ENCODE measurements at places on chromosomes 7 and 10.
A peak's percentile ranks its signal among the peaks of the same experiment; 100 is the strongest.

- no peak for DNase-seq
Measured at GRCh38 chr7:116540743-116541142, 15.9 kb downstream of the CAV1 start.

DNA sequence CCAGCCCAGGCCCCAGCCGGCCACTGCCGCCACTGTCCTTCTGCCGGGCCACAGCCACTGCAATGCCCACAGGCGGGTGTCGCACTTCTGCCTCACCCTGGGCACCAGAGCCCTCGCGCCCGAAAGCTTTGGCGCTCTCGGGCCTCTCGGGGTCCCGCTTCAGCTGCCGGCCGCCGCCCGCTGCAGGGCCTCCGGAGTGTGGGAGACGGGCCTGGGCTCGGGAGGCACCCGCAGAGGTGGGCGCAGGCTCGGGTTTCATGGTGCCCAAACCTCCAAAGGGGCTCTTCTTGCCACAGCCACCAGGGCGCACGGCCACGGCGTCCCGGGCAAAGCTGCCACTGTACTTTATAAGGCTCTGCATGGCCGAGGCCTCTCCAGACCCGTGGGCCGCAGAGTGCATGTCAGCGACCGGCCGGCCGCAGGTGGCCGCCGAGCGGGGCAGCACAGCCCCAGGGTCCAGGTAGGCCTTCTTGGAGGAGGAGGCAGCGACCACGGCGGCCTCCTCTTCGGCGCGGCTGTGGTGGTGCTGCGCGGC, 35.9 kb downstream of the TNRC18 start:
- DNase-seq: no peak

GRCh38 chr10:66457629-66458028, 468.2 kb upstream of the LRRTM3 start:
- DNase-seq: no peak

- peak; percentile 36 for DNase-seq
Measured at GRCh38 chr10:31759124-31759798, 169.4 kb downstream of the ARHGAP12 start.

GRCh38 chr10:28838908-28839307, 161.6 kb downstream of the BAMBI start:
- DNase-seq: no peak

- DNase-seq: no peak
Measured at GRCh38 chr10:131089861-131090260, 221.7 kb downstream of the TCERG1L start.

DNA sequence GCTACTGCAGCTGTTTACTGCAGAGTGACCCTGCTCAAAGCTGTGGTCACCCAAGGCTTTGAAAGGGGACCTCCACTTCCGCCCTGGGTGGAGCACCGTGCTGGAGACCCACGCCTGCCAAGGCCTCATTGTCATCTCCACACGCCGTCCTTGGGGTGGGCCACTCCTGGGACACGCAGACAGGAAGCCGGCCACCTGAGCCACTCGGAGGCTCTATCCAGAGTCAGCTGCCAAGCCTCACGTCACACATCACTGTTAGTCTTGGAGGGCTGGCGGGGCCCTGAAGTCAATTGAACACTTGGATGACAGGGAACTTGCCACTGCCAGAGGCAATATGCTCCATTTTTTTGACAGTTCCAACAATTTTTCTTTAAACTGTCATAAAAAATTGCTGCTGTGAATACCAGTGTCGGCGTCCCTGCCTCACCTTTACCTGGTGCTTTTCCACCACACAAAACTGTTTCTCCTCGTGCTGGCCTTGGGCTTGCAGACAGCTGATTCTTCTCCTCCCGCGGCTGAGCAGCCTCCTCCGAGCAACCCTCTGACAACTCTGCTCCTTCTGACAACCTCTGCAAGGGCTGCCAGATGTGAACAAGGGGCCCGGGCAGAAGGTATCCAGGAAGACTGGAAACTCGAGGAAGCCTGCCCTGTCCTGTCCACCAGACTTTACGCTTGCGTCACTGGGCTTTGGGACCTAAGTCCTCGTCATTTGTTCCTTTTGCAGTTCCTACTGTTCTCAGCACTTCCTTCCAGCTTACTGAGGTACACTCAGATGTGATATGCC, 81.9 kb downstream of the EGFR start:
- no peak for DNase-seq

- DNase-seq: no peak
Measured at GRCh38 chr7:116984511-116984910, 31.2 kb downstream of the ST7 start.

- no peak for DNase-seq
Measured at GRCh38 chr7:84784450-84784849, 402.4 kb downstream of the SEMA3D start.

DNA sequence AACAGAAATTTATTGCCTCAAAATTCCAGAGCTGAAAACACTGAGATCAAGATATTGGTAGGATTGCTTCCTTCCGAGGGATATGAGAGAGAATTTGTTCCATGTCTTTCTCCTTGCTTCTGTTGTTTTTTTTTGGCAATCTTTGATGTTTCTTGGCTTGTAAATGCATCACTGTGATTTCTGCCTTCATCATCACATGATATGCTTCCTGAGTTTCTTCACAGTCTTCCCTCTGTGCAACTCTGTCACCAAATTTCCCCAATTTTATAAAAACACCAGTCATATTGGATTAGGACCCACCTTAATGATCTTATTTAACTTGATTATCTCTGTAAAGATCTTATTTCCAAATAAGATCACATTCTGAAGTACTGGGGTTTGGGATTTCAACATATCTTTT, 14.7 kb downstream of the TMEM236 start:
- DNase-seq: no peak

Data from stimulated activated effector memory CD8-positive, alpha-beta T cell treated with anti-CD3 and anti-CD28 coated beads, Interleukin-12 subunit alpha, Interleukin-12 subunit beta, amount 100 ng/mL, for 72 hours (primary cell).